ENCODE measurements at places on chromosomes 6 and 20. TPM values are rescaled to one million over a fixed set of nuclear protein-coding genes. Genes with fewer than 3 reads are reported as not detected.

GRCh38 chr20:46562373-46563169 lies 12.1 kb upstream of the OCSTAMP start:
- peak overlapping the region; percentile 14 for H3K4me3 ChIP-seq
- H3K4me1 ChIP-seq, result no peaks in the 10 kb centered on the region
- H3K27ac ChIP-seq, result no peak overlapping the region
- H3K36me3 ChIP-seq, result no peaks in the 10 kb centered on the region
- no peaks in the 10 kb centered on the region for H3K27me3 ChIP-seq

GRCh38 chr6:36389353-36389752 lies 1.9 kb upstream of the ETV7 start:
- no peaks in the 10 kb centered on the region for H3K36me3 ChIP-seq
- peaks cover 6% of the 10 kb centered on the region for H3K27me3 ChIP-seq

The KIF25 gene
- 0.39 TPM for total RNA-seq

GRCh38 chr6:21596949-21597682 lies 3.6 kb downstream of the SOX4 start:
- peak overlapping the region; percentile 46 for H3K27ac ChIP-seq
- peaks cover 19% of the 10 kb centered on the region for H3K4me1 ChIP-seq
- peak overlapping the region; percentile 86 for H3K4me3 ChIP-seq
- H3K36me3 ChIP-seq, result peaks cover 28% of the 10 kb centered on the region
- peak; percentile 70 for DNase-seq

The GUCA1A gene
- total RNA-seq, result not detected

- peaks cover 5% of the 10 kb centered on the region for H3K4me1 ChIP-seq
- H3K4me3 ChIP-seq, result peak overlapping the region; percentile 65
- peak overlapping the region; percentile 77 for H3K27ac ChIP-seq
Observed at GRCh38 chr6:21587961-21588480, 5.5 kb upstream of the SOX4 start.

DNA sequence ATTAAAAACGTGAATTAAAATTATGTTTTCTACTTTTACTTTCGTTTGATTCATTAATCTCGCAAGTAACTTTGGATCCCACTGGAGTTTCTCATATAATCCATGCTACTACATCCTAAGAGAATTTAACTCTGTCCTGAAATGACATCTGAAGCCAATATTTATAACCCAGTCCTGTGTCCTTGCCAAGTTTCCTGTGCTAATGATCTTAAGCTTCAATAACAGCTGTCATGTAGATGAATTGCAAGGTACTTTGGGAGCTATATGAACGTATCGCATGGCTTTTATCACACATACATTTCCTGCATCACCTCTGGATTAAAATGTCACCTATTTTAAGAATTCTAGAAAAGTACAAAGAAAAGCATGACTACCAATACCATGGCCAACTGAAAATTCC lies 833.8 kb upstream of the CITED2 start:
- H3K36me3 ChIP-seq, result no peaks in the 10 kb centered on the region
- peak; percentile 77 for DNase-seq
- peak overlapping the region; percentile 62 for H3K27ac ChIP-seq
- peak overlapping the region; percentile 13 for H3K4me3 ChIP-seq
- H3K4me1 ChIP-seq, result peaks cover 30% of the 10 kb centered on the region

The OPRM1 gene
- not detected for total RNA-seq

The CST5 gene
- not detected for total RNA-seq

The ABHD16A gene
- 36.3 TPM for total RNA-seq
